ENCODE measurements at places on chromosomes 16 and 17. TPM values are rescaled to one million over a fixed set of nuclear protein-coding genes. Genes with fewer than 3 reads are reported as not detected.

GRCh38 chr17:45843722-45844121 is 959 bp upstream of the SPPL2C start:
- no peak for DNase-seq

GRCh38 chr17:18261146-18261515 is 669 bp downstream of the MIEF2 start:
- no peak for DNase-seq

GRCh38 chr17:38579934-38580333 is 25.8 kb downstream of the SRCIN1 start:
- no peak for DNase-seq

SMIM36 gene
- not detected for polyA plus RNA-seq

- DNase-seq = no peak
Observed at GRCh38 chr17:9175700-9176467, 154.6 kb downstream of the NTN1 start.

DNA sequence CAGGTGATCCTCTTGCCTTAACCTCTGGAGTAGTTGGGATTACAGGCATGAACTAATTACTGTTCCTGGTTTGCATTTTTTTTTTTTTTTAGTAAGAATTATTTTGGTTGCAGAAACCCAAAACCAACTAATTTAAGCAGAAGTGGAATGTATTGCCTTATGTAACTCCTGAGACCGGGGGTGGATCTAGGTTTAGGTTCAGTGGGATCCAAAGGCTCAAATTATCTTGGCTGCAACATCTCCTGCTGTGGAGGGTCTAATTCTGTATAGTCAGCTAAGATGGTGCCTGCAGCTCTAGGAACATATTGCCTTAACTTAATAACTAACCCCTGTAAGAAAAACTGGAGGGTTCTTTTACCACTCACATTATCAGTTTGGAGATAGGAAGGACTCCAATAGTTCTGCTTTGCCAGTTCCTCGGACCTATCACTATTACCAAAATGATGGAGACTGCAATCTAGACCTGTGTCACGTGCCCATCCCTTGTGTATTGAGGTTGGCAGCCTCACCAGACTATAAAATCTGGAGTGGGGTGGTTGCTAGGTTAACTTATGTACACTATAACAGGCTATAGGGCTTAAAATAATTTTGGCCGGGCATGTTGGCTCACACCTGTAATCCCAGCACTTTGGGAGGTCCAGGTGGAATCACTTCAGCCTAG is 8.5 kb downstream of the SNTB2 start:
- no peak for DNase-seq

CDH5 gene
- 55.8 TPM for polyA plus RNA-seq

LIG3 gene
- polyA plus RNA-seq = 38.5 TPM

CMTM2 gene
- polyA plus RNA-seq = 0.33 TPM

DNA sequence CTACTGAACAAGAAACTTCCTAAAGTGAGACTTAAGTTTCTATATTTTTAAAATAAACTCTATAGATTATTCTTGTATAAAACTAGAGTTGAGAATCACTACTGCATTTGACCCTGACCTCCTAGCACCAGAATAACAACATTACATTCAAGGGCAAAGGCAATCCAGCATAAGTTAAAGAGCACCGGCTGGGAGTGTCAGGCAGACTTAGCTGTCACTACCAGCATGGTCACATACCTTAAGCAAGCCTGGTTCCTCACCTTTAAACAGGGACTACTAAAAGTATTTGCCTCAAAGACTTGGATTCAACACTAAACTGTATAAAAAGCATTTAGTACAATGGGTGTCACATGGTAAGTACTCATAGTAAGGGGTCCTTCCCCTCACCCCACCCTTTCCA is 90.4 kb downstream of the SSH2 start:
- no peak for DNase-seq

DNA sequence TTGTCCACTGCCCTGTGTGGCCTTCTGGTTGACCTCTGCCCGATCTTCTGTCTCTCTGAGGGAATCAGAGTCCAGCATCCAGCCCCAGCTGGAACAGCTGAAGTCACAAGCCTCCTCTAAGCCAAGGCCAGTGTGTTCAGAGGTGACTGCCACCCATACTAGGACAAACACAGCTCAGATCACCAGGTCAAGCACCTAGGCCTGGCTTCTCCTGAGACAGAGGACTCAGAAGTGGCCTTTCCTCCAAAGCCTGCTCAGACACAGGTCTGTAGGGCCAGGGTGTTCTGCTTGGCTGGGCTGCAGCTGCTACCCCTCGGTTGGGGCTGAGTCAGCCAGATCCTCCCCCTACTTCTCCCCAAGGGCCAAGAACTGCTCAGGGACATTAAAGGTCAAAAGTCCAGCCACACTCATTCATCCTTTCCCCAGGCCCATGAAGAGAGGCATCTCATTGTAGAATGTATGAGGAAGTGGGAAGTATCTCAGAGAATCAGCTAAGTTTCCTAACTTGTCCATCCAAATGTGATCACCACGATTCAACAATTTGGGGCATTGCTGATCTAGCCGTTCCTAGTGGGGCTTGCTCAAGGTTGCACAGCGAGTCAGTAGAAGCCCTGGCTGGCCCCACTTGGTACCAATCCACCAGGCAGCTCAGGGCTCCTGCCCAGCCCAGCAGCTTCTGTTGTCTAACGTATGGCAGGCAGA is 7.6 kb downstream of the SLC46A1 start:
- DNase-seq = no peak

SNN gene
- 30.9 TPM for polyA plus RNA-seq

DNA sequence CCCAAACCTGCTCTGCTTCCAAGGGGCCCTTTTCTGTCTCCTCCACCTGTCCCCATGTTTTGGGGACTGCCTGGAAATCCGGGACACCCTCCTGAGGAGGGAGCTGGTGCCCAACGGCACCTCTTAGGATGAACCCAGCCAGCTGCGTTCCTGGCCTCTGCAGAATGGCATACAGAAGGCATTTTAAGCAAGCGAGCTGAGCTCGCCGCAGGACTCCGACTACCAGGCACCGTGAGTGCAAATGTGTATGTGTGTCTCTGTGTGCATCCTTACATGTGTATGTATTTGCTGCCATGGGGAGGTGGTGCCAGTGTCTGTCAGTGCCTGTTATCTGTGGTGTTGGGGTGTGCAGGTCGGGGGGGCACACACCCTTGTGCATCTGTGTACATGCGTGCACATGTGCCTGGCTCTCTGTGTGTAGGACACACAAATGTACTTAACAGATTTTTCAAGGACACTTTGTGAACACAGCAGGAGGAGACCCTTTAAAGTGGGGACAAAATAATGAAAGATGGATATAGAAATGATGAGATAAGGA is 39.3 kb downstream of the ABAT start:
- no peak for DNase-seq

DNA sequence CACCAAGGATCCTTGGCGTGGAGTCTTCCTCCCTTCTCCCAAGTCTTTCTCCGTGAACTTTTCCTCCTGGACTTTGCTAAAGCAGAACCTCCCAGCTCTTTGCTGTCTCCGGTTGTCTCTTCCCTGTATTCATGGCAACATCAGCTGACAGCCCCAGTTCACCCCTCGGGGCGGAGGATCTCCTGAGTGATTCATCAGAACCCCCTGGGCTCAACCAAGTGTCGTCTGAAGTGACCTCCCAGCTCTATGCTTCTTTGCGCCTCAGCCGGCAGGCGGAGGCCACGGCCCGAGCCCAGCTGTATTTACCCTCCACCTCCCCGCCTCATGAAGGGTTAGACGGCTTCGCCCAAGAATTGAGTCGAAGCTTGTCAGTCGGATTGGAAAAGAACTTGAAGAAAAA is 943 bp downstream of the CNTROB start:
- no peak for DNase-seq

- no peak for DNase-seq
Observed at GRCh38 chr16:16042076-16042475, 92.7 kb downstream of the ABCC1 start.

RHBDL3 gene
- 1.3 TPM for polyA plus RNA-seq

- DNase-seq = no peak
Observed at GRCh38 chr17:43070872-43071271, 45.8 kb downstream of the RND2 start.

DNA sequence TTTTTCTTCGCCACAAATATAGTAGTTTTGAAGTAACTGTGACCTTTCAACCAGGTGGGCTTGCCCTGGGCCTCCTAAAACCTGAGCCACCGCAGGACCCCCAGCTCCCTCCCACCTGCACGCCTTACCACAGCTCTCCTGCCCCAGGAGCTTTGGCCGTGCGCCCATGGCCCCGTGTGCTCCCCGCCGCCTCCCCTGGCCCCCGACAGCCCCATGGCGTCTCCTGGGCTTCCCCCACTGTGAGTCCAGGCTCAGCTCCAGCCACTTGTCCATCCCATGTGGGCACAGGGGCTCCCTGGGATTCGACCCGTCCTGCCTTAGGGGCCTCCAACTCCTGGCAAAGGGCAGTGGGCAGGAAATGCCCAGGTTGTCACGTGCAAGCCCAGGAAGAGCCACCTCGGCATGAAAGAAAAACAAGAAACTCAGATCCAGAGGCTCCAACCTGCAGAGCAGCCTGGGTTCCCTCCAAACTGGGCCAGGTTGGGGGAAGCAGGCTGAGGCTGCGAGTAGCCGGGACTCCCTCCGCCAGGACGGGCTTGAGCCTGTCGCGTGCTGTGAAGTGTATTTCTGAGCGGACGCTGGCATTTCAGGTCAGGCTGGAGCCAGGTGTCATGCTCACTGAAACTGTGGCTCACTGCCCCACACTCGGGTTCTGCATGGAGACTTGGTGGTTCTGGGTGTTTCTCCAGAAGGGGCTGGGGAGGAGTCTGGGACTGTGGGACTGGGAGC is 5.8 kb downstream of the LGALS3BP start:
- no peak for DNase-seq

GRCh38 chr17:10652984-10653659 is 4.0 kb downstream of the MYH3 start:
- no peak for DNase-seq

PRAC1 gene
- not detected for polyA plus RNA-seq

TAC4 gene
- polyA plus RNA-seq = 0.82 TPM

- no peak for DNase-seq
Observed at GRCh38 chr17:44792276-44792675, 33.5 kb downstream of the ADAM11 start.

GRCh38 chr16:3363793-3364192 is 8.1 kb downstream of the OR2C1 start:
- DNase-seq = no peak

- DNase-seq = no peak
Observed at GRCh38 chr16:774086-775001, 13.8 kb downstream of the MSLN start.

DNA sequence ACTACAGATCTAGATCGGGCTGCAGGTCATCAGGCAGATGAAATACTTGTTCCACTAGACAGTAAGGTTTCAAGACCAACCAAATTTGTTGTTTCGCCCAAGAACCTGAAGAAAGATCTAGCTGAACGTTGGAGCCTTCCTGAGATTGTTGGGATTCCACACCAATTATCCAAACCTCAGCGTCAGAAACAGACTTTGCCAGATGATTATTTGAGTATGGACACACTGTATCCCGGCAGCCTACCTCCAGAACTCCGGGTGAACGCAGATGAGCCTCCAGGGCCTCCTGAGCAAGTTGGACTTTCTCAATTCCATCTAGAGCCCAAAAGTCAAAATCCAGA is 14.4 kb downstream of the LRRC37B start:
- DNase-seq = no peak

- DNase-seq = no peak
Observed at GRCh38 chr16:71726476-71727315, 2.2 kb upstream of the PHLPP2 start.

ZG16B gene
- not detected for polyA plus RNA-seq

- no peak for DNase-seq
Observed at GRCh38 chr16:26491101-26491670, 575.5 kb upstream of the C16orf82 start.

KRTAP2-2 gene
- not detected for polyA plus RNA-seq

AGRP gene
- 0.53 TPM for polyA plus RNA-seq

DNA sequence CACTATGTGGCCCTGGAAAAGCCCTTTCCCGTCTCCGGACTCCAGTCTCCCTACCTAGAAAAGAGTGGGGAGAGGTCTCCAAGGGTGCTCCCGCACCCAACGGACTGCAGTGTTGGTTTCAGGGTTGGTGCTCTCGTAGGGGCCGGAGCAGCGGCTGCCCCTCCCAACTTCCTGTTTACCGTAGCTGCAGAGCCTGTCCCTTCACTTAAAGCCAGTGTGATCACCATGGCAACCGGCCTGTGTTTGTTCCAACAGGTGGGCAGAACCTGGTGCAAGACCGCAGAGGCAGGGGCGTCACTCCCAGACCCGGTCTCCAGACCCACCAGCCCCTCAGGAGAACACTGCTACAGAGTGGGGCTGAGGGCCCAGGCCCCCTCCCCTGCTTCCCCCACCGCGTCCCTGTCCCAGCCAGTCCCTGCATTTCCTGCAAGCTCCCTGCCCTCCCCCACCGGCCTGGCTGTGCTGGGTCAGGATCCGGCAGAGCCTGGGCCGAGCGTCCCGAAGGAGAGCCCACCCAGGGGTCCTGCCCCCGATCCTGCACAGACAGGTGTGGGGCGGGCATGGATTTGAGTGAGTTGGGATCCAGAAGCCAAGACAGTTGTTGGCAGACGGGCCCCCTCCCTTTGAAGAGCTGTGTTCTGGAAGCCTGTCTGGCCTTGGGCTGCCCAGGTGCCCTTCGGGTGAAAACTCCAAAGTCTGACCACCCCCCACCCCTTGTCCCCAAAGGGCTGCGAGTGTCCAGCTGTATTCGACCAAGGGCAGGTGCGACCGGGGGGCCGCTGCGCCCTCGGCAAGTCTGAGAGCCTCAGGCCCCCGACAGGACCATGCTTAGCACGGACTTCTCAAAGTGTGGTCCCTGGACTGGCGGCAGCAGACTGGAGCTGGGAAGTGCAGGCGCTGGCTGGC is 1.5 kb upstream of the BAIAP3 start:
- peak; percentile 73 for DNase-seq

- no peak for DNase-seq
Observed at GRCh38 chr17:731644-732066, 741 bp upstream of the TLCD3A start.

DNA sequence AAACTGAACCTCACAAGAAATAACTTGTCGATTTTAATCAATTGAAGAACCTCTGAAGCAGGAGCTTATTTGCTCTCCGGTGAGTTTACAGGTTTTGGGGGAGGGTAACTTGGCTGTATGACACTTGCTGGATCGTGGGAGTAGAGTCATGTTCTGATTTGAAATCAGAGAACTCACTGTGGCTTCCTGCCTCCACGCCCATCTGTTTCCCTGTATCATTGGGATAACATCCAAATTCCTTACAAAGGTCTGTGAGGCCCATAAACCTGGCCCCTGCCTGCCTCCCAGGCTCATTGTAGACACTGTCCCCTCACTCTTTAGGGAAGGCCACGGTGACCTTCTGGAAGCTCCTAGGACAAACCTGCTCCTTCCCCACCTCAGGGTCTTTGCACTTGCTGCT is 48.3 kb downstream of the C17orf67 start:
- no peak for DNase-seq

GPRC5B gene
- polyA plus RNA-seq = 98.3 TPM

CRYM gene
- 10.2 TPM for polyA plus RNA-seq

- no peak for DNase-seq
Observed at GRCh38 chr16:80366023-80366422, 174.8 kb upstream of the DYNLRB2 start.

GRCh38 chr16:69909760-69910159 is 41.4 kb upstream of the CLEC18A start:
- DNase-seq = no peak

- DNase-seq = no peak
Observed at GRCh38 chr17:41734949-41735313, 488 bp upstream of the HAP1 start.

- no peak for DNase-seq
Observed at GRCh38 chr16:50717091-50717490, 23.7 kb downstream of the NOD2 start.

All from renal cortex interstitium (tissue), 15 donors.